ENCODE measurements at places on chromosomes 5 and 9.

GRCh38 chr5:87732875-87733768 lies 320.4 kb upstream of the CCNH start:
- DNase-seq, result no peak

GRCh38 chr5:31753700-31754357 lies 114.9 kb downstream of the PDZD2 start:
- no peak for DNase-seq

DNA sequence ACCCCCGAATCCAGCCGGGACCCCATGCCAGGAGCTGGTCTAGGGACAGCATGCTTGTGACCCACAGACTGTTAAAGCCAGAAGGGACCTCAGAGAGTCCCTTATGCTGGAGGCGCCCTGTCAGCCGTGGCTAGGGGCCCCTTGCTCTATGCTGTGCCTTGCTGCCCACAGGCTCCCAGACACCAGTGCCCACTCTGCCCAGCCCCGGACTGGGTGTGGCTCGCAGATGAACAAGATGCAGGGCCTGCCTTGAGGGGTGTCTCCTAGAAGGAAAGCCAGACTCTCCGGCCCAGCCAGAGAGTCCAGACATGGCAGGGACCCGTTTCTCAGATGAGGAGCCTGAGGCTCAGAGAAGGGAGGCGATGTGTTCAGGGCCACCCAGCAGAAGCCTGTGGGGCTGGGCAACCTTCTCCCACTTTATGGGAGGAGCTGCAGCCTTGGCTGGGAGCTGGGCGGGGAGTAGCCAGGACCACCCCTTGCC lies 85.7 kb downstream of the LMX1B start:
- no peak for DNase-seq

GRCh38 chr9:13596383-13596970 lies 317.0 kb upstream of the MPDZ start:
- no peak for DNase-seq

- no peak for DNase-seq
Measured at GRCh38 chr9:133387680-133388079, 11.5 kb downstream of the STKLD1 start.

- no peak for DNase-seq
Measured at GRCh38 chr5:95631255-95631958, 11.5 kb downstream of the GPR150 start.

- no peak for DNase-seq
Measured at GRCh38 chr9:134656334-134657006, 14.9 kb downstream of the COL5A1 start.

- peak; percentile 46 for DNase-seq
Measured at GRCh38 chr9:92140074-92140753, 25.0 kb upstream of the SPTLC1 start.

- no peak for DNase-seq
Measured at GRCh38 chr9:81609782-81610739, 79.3 kb downstream of the TLE1 start.

DNA sequence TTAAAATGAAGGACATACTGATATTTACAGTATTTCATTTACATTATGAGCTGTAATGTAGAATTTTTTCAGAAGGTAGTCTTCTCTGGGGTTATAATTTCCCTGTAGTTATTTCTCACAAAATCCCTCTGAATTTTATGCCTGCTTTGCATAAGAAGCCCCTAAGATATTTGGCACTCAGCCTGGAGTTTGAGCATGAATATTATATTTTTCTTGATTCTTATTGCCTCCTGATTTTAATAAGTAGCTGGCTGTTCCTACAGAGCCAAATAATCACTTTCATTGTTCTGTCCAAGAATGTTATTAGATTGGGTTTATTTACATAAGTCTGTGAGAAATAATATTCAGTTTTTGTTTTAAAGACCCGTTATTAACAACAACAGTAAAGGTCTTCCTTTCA lies 195.0 kb downstream of the FER start:
- DNase-seq, result no peak

- DNase-seq, result no peak
Measured at GRCh38 chr5:81925981-81926380, 45.8 kb upstream of the ATG10 start.

GRCh38 chr9:104264431-104264830 lies 170.3 kb downstream of the SMC2 start:
- DNase-seq, result no peak

- no peak for DNase-seq
Measured at GRCh38 chr5:10984021-10984715, 223.1 kb upstream of the DAP start.

GRCh38 chr9:91681461-91682305 lies 258.1 kb upstream of the NFIL3 start:
- peak; percentile 38 for DNase-seq

DNA sequence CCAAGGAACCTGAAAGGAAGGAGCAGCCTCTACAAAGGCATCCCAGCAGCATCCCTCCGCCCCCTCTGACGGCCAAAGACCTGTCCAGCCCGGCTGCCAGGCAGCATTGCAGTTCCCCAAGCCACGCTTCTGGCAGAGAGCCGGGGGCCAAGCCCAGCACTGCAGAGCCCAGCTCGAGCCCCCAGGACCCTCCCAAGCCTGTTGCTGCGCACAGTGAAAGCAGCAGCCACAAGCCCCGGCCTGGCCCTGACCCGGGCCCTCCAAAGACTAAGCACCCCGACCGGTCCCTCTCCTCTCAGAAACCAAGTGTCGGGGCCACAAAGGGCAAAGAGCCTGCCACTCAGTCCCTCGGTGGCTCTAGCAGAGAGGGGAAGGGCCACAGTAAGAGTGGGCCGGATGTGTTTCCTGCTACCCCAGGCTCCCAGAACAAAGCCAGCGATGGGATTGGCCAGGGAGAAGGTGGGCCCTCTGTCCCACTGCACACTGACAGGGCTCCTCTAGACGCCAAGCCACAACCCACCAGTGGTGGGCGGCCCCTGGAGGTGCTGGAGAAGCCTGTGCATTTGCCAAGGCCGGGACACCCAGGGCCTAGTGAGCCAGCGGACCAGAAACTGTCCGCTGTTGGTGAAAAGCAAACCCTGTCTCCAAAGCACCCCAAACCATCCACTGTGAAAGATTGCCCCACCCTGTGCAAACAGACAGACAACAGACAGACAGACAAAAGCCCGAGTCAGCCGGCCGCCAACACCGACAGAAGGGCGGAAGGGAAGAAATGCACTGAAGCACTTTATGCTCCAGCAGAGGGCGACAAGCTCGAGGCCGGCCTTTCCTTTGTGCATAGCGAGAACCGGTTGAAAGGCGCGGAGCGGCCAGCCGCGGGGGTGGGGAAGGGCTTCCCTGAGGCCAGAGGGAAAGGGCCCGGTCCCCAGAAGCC lies 30.8 kb downstream of the CD180 start:
- DNase-seq, result peak; percentile 72

Data from central memory CD8-positive, alpha-beta T cell (primary cell).